HFFc6 (cell line): ENCODE measurements at places on chromosomes 3 and 15. TPM values are rescaled to one million over a fixed set of nuclear protein-coding genes. Genes with fewer than 3 reads are reported as not detected.

P2RY1 gene
- total RNA-seq = not detected in 3 replicates

GASK1A gene
- total RNA-seq = not detected in 3 replicates

ATP13A5 gene
- total RNA-seq = not detected in 3 replicates

CCDC80 gene
- total RNA-seq = 328 to 410 TPM (median 388 TPM) in 3 replicates

SRGAP3 gene
- 0.34 and 0.74 TPM in 2 replicates for total RNA-seq

SLC28A1 gene
- not detected in 3 replicates for total RNA-seq

DNA sequence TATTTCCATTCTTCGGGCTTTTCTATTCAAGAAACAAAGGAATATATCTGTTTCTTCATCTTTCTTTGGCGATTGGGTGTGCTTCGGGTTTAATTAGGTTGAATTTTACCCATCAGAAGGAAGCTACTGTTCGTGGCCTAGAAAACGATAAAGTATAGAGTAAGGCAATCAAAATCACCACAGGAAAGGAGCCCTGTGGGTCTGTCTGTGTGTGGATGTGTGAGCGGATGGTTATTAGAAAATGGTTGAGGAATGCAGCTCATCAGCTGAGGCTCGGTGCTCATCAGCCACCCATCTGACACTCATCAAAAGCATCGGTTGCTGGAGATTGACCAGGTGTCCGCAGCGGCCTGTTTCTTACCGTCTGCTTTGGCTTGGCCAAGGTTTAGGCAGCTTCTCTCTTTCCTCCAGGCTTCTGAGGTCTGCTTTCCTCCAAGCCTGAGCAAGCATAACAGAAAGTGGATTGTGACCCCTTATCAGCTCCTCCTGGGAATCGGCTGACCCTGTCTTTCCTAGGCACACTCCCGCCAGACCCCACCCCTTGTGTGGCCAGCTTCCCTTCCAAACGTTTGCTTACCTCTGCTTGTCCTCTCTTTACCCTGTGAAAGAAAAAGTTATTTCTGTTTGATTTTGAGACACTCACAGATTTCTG lies 17.6 kb upstream of the ISLR start:
- H3K27ac ChIP-seq = no peak overlapping the region
- no peaks in the 10 kb centered on the region for H3K36me3 ChIP-seq
- no peak for DNase-seq

- H3K27ac ChIP-seq = no peak overlapping the region
- no peaks in the 10 kb centered on the region for H3K27me3 ChIP-seq
Observed at GRCh38 chr15:56232058-56232457, 11.6 kb downstream of the RFX7 start.

DNA sequence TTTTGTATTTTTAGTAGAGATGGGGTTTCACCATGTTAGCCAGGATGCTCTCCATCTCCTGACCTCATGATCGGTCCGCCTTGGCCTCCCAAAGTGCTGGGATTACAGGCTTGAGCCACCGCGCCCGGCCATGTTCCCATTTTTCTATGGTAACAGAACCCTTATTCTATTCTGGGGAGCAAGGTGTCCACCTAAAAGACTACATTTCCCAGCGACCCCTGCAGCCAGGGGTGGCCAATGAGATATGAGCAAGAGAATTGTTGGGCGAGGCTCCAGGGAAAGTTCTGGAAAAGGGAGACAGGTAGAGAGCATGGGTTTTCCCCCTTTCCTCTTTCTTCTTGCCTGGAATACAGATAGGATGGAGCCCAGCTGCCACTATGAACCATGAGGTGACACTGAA lies 96.9 kb downstream of the LINGO1 start:
- H3K4me3 ChIP-seq = no peak overlapping the region
- H3K27me3 ChIP-seq = peaks cover 31% of the 10 kb centered on the region
- peaks cover 14% of the 10 kb centered on the region for H3K4me1 ChIP-seq
- no peak overlapping the region for H3K27ac ChIP-seq
- no peaks in the 10 kb centered on the region for H3K36me3 ChIP-seq

DNA sequence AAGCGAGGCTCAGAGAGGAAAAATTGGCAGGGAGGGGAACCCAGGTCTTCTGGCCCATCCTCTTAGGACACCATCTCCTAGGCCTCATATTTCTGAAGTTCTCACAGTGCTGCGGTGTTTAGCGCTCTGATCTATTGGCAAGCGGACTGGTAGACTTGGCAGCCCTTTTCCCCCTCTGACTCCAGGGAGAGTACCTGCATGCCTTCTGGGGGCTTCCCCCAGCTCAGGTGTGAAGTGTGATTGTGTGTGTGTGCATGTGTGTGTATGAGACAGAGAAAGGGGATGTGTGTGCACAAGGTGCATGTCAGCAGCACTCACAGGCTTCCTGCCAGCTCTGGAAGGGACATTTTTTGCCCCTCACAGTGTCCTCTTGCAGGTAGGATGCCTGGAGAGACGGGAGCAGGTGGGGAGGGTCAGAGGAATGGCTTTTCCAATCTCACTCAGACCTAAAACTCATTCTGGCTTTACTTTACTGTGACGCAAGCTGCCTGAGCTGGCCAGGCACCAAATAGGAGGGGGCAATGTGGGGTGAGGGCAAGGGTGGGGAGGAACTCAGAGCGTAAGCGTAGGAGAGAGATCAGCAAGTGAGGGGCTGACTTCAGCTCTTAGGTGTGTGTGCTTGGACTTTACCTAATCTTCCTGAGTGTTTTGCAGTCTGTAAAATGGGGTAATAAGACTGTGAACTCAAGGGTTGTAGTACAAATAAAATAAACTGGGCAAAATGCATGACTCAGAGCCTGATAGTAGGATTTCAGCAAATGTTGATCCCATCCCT lies 4.0 kb upstream of the IL17RE start:
- H3K36me3 ChIP-seq = peaks cover 21% of the 10 kb centered on the region
- no peaks in the 10 kb centered on the region; the same call in 1 of the 2 replicates for H3K27me3 ChIP-seq
- no peak overlapping the region for H3K4me3 ChIP-seq
- DNase-seq = no peak

- peaks cover 37% of the 10 kb centered on the region for H3K27me3 ChIP-seq
- H3K4me3 ChIP-seq = no peak overlapping the region
- DNase-seq = no peak
Observed at GRCh38 chr15:89707577-89707976, 17.0 kb downstream of the WDR93 start.

DNA sequence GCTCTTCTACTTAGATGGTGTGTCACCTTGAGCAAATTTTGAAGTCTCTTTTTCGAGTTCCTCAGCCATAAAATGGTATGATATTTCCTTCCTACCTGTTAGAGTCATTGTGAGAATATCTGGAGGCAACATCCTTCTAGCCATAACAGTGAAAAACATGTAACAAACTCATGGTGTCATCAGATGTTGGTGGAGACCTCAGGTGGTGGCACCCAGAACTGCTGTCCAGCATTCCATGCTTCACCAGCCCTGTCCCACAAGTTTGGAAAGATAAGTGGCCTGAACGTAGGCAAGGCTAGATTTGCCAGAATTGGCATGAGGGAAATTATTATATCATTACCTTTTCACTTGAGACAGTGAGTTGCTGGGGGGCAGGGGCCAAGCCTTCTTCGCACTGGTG lies 30.4 kb downstream of the GASK1A start:
- peaks cover 10% of the 10 kb centered on the region for H3K27me3 ChIP-seq
- DNase-seq = no peak
- peaks cover 7% of the 10 kb centered on the region for H3K4me1 ChIP-seq
- H3K4me3 ChIP-seq = no peak overlapping the region
- no peak overlapping the region for H3K27ac ChIP-seq

DNA sequence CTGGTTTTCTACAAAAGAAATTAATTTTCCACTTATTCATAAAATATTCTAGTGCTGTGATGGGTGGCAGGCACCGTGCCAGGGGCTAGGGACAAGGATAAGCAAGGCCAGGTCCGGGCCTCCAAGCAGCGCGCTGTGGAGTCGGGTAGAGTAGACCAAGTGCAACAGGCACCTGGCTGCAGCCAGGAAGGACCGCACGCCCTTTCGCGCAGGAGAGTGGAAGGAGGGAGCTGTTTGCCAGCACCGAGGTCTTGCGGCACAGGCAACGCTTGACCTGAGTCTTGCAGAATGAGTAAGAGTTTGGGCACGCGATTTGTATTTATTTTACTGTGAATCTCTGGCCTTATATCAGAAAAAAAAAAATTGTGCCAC lies at the start of gene CASR:
TSS of gene CASR (plus strand) at position 148 of the 372 bp plus-strand sequence. CDS start 70,522 bp downstream, outside the sequence.
- H3K36me3 ChIP-seq = no peaks in the 10 kb centered on the region
- no peak within 1 kb of the TSS for H3K4me3 ChIP-seq
- H3K27me3 ChIP-seq = peaks cover 19% of the 10 kb centered on the region
- no peaks in the 10 kb centered on the region for H3K4me1 ChIP-seq
- H3K27ac ChIP-seq = no peak within 1 kb of the TSS

GRCh38 chr3:55654123-55654760 lies 167.1 kb upstream of the WNT5A start:
- no peak for DNase-seq
- no peaks in the 10 kb centered on the region for H3K36me3 ChIP-seq
- H3K4me3 ChIP-seq = no peak overlapping the region
- no peak overlapping the region for H3K27ac ChIP-seq

- no peak overlapping the region for H3K27ac ChIP-seq
- H3K4me1 ChIP-seq = peaks cover 6% of the 10 kb centered on the region
- no peaks in the 10 kb centered on the region for H3K36me3 ChIP-seq
- no peak overlapping the region for H3K4me3 ChIP-seq
- DNase-seq = no peak
Observed at GRCh38 chr3:154779571-154779970, 300.5 kb upstream of the MME start.

GRCh38 chr3:11060500-11061251 lies 68.1 kb downstream of the SLC6A1 start:
- H3K27me3 ChIP-seq = peaks cover 4% of the 10 kb centered on the region
- H3K27ac ChIP-seq = no peak overlapping the region
- H3K4me1 ChIP-seq = no peaks in the 10 kb centered on the region
- DNase-seq = peak; percentile 13
- H3K4me3 ChIP-seq = no peak overlapping the region
- H3K36me3 ChIP-seq = peaks cover 6% of the 10 kb centered on the region

DNA sequence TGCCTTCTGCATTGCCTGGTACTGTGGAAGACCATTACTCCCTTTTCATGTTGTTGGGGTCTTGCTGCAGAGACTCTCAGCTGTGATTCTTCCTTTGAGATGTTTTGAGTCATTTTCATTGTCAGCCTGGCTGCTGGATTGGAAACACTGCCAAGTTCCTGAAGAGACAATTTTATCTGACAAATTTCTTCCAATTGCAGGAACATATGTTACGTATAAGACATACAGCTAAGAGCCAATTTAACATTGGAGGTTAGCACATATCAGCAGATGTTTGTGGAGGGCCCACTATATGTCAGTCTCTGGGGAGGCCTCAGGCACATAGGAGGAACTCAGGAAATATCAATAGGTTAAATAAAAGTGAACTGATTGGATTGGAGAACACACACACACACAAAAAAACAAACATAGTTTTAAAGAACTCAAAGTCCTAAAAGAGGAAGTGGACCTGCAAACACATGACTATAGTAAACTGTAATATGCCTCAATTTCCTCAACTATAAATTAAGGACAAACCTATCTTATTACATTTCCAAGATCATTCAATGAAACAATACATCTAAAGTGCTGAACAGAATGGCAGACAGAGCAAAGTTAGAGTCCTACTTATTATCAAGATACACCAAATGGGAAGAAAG lies 172.3 kb downstream of the MYRIP start:
- H3K27me3 ChIP-seq = peaks cover 2% of the 10 kb centered on the region
- H3K4me1 ChIP-seq = no peaks in the 10 kb centered on the region
- no peak overlapping the region for H3K4me3 ChIP-seq
- no peaks in the 10 kb centered on the region for H3K36me3 ChIP-seq
- no peak overlapping the region for H3K27ac ChIP-seq

GRCh38 chr3:153958635-153959595 lies 162.3 kb upstream of the ARHGEF26 start:
- no peak overlapping the region for H3K4me3 ChIP-seq
- H3K27me3 ChIP-seq = no peaks in the 10 kb centered on the region; the same call in 1 of the 2 replicates
- no peak for DNase-seq
- H3K27ac ChIP-seq = no peak overlapping the region
- no peaks in the 10 kb centered on the region for H3K4me1 ChIP-seq
- H3K36me3 ChIP-seq = no peaks in the 10 kb centered on the region

- H3K4me3 ChIP-seq = no peak overlapping the region; the same call in 1 of the 2 replicates
- no peaks in the 10 kb centered on the region for H3K4me1 ChIP-seq
- H3K27me3 ChIP-seq = peaks cover 35% of the 10 kb centered on the region
- DNase-seq = peak; percentile 21
Observed at GRCh38 chr3:47849699-47850563, 47.0 kb downstream of the DHX30 start.

DNA sequence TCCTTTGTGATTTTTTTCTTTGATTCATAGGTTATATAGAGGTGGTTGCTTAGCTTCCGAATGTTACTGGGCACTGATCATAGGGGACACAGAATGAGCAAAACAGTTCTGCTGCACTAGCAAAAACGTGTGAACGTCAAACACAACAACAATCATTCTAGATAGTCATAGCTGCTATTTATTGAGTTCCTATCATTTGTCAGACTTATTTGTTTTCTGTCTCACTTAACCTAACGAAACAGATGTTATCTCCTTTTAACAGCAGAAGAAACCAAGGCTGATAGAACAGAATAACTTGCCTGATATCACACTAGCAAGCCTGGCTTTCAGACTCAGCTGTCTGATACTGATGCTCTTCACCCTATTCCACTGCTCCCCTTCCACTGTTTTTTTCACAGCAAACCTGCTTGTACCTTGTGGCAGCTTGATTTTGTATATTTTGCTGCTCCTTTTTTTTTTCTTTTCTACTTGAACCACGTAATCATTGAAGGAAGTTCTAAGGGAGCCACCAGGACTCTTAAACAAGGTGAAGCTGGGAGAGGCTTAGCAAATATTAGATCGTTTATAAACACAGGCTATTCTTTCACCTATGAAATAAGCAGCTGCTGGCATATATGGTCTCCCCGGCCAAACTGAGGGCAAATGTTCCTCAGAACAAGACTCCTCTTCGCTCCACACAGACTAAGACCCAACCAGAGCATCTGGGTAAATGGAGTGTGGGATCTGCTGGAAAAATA lies 78.8 kb downstream of the MCF2L2 start:
- H3K36me3 ChIP-seq = no peaks in the 10 kb centered on the region; the same call in 1 of the 2 replicates
- DNase-seq = no peak
- no peak overlapping the region for H3K4me3 ChIP-seq
- peaks cover 41% of the 10 kb centered on the region for H3K27me3 ChIP-seq
- no peaks in the 10 kb centered on the region for H3K4me1 ChIP-seq

DNA sequence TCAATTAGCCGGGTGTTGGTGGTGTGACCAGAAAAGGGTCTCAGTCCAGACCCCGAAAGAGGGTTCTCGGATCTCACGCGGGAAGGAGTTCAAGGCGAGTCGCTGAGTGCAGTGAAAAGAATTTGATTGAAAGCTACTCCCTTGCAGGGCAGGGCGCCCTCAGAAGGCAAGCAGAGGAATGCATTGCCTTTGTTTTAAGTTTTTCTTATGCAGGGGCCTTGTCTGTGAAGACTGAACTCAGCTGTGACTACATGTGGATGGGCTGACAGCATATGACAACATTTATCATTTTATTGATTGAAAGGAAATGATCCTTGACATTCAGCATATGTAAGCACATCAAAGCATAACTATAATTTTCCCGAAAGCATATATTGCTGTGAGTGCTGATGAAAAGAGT lies 11.8 kb downstream of the CPN2 start:
- H3K27ac ChIP-seq = no peak overlapping the region
- peaks cover 13% of the 10 kb centered on the region for H3K27me3 ChIP-seq
- no peak overlapping the region for H3K4me3 ChIP-seq
- no peaks in the 10 kb centered on the region for H3K36me3 ChIP-seq
- peaks cover 21% of the 10 kb centered on the region for H3K4me1 ChIP-seq
- DNase-seq = no peak

GRCh38 chr15:90902040-90902839 lies 862 bp upstream of the MAN2A2 start:
- H3K27me3 ChIP-seq = no peaks in the 10 kb centered on the region
- H3K27ac ChIP-seq = peak overlapping the region; percentile 67
- DNase-seq = peak; percentile 58
- peaks cover 17% of the 10 kb centered on the region for H3K4me1 ChIP-seq
- H3K4me3 ChIP-seq = peak overlapping the region; percentile 84

GRCh38 chr3:125220727-125221429 lies 8.3 kb upstream of the SLC12A8 start:
- H3K36me3 ChIP-seq = no peaks in the 10 kb centered on the region
- 0 out of 2 replicates have a peak overlapping the region, but pooled peaks have one; percentile 22 for H3K27ac ChIP-seq
- no peaks in the 10 kb centered on the region; the same call in 1 of the 2 replicates for H3K27me3 ChIP-seq
- peaks cover 12% of the 10 kb centered on the region for H3K4me1 ChIP-seq
- DNase-seq = peak; percentile 54
- H3K4me3 ChIP-seq = no peak overlapping the region
